ENCODE measurements at places on chromosomes 4 and X. TPM values are rescaled to one million over a fixed set of nuclear protein-coding genes. Genes with fewer than 3 reads are reported as not detected.

AKAP4 gene
- not detected for total RNA-seq

TRO gene
- total RNA-seq, result 5.3 TPM

BBS7 gene
- total RNA-seq, result 26.7 TPM

CCDC149 gene
- 2.6 TPM for total RNA-seq
